T-helper 17 cell (primary cell): ENCODE measurements at places on chromosomes 5 and 9. TPM values are rescaled to one million over a fixed set of nuclear protein-coding genes. Genes with fewer than 3 reads are reported as not detected.

The IFNA21 gene
- total RNA-seq, result not detected

DNA sequence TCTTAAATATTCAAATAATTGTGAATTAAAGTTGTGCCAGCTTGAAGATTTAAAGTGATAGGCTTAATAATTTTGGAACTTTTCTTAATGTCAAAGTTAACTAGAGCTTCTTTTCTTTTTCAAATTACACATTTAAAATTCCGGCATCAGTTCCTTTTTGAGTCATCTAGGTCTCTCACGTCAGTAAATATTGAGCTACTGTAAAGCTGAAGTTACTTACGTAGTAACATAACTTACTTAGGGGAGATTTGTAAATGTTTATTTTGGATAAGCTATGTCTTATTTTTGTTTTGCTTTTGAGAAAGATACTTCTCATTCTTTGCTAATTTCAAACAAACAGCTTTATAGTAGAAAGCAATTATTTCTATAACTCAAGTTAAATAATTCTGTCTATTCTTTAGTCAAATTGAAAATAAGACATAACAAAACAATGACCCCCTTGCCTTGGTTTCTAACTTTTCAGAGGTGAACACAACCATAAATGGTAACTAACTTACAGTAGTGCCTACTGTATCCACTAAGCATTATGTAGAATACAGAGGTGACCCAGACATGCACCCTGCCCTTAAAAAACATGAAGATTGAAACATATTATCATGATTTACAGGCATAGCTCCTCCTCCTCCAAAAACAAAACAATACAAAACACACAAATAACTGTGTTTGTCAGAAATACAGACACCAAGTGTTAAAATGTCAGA is 29.8 kb downstream of the CD274 start:
- H3K36me3 ChIP-seq, result no peaks in the 10 kb centered on the region
- no peak overlapping the region for H3K27ac ChIP-seq
- H3K4me3 ChIP-seq, result no peak overlapping the region
- H3K4me1 ChIP-seq, result no peaks in the 10 kb centered on the region

The ARPC5L gene
- total RNA-seq, result 44.7 TPM

- no peak overlapping the region for H3K4me3 ChIP-seq
- H3K27ac ChIP-seq, result no peak overlapping the region
- no peak for DNase-seq
- H3K27me3 ChIP-seq, result no peaks in the 10 kb centered on the region
- peaks cover 3% of the 10 kb centered on the region for H3K4me1 ChIP-seq
These were observed 57.8 kb downstream of the NDUFAF2 start for GRCh38 chr5:61002611-61003355.
